ENCODE measurements at places on chromosomes 7 and 10.

- DNase-seq = no peak
These were observed 28.1 kb upstream of the NPVF start for GRCh38 chr7:25256333-25256819.

DNA sequence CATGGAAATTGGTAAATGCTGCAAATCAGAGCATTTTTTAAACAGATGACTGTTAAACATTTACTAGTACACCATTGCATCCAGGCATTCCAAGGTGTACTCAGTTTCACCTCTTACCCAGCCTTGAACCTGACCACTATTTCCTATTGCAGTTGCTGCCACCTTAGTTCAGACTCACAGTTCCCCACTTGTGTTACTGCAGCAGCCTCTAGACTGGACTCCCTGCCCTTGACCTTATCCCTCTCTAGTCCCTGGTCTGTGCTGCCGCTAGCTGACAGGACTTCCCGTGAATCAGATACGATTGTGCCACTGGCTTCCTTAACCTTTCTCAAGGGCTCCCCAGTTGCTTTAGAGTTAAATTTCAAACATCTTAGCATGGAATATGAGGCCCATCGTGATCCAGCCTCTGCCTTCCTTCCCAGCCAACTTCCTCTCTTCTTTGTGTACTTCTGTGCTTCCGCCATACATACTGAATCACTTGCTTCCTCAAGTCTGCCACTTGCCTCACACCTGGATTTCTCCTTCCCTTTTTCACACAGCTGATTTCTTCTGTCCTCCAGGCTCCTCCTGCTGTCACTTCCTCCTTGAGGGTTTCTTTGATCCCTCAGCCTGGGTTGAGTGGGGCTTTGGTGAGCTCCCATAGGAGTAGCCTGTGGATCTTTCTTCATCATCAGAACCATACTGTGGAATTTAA lies 118.7 kb upstream of the GJD4 start:
- no peak for DNase-seq

DNA sequence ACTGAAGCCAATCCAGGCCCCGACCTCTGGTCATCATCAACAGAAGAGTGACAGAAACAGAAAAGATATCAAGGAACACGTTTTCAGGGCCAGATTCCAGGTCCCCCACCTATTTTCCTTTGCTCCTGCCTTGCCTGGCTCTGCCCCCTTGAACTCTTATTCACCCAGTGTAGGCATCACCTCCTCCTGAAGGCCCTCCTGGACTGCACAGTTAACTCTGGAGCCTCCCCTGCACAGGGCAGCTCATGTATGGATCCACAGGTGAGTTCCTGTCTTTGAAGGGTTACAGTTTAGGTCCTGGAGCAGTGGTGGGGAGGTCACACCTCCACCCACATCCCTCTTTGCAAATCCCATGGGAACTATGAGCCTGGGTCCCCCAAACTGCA lies 163.3 kb upstream of the TNRC18 start:
- DNase-seq = no peak

GRCh38 chr7:11698384-11698871 lies 133.6 kb downstream of the THSD7A start:
- DNase-seq = no peak

DNA sequence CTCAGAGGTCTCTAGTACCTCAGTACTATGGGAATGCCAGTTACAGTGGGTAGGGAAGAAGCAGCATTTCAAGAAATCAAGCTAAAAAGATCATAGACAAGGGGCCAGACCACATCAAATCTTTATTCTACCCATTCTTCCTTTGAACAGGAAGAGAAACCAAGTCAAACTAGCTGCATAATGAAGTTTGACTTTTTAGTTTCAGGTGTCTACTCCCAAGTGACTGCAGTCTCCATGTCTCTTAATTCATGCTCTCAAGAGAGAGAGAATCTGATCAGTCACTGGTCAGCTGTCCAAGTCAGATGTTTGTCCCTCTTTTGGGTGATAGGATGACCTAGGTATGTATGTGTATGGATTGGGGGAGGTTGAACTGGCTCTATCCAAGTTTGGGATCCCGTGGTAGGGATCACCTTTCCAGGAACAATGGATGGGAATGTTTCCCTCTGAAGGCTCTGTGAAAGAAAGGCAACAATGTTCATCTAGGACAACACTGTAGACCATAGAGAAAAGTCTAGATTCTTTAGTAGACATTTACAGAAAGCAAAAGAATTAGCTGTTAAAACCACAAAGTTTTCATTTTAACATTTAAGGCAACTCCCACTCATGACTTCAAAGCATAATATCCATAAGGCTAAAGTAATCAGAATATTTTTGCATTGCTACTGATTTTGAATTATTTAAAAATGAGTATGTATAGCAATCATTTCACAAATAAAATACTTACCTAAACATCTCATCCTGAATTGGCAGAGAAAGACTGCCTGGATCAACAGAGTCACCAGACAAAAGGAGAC lies 30.1 kb upstream of the PRTFDC1 start:
- no peak for DNase-seq

DNA sequence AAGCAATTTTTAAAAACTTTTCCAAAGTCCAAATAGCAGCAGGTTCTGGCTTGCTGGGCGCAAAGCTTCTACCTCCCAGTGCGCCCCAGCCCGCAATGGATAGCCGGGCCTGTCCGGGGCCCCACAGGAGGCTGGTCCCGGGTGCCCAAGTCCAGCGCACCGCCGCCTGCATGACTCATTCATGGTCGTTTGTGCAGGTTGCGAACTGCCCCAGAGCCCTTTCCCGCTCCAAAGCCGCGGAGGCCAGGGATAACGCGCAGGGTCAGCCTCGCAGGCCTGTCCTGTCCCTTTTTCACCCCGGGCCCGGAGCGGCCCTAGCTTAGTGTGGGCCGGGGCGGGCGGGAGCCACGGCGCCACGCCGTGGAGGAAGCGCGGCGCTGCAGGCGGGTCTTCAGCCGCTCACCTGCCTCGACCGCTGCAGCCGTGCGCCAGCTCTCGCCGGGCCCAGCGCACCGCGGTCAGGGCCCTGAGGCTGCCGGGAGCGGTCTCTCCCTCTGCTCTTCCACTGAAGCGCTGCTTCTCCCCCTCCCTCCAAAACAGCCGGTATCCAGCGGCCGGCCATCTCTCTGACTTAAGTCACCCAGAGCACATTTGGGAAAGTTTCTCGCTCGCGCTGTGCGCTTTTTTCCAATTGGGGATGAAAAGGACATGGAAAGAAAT lies 1.7 kb upstream of the EGR2 start:
- DNase-seq = no peak

DNA sequence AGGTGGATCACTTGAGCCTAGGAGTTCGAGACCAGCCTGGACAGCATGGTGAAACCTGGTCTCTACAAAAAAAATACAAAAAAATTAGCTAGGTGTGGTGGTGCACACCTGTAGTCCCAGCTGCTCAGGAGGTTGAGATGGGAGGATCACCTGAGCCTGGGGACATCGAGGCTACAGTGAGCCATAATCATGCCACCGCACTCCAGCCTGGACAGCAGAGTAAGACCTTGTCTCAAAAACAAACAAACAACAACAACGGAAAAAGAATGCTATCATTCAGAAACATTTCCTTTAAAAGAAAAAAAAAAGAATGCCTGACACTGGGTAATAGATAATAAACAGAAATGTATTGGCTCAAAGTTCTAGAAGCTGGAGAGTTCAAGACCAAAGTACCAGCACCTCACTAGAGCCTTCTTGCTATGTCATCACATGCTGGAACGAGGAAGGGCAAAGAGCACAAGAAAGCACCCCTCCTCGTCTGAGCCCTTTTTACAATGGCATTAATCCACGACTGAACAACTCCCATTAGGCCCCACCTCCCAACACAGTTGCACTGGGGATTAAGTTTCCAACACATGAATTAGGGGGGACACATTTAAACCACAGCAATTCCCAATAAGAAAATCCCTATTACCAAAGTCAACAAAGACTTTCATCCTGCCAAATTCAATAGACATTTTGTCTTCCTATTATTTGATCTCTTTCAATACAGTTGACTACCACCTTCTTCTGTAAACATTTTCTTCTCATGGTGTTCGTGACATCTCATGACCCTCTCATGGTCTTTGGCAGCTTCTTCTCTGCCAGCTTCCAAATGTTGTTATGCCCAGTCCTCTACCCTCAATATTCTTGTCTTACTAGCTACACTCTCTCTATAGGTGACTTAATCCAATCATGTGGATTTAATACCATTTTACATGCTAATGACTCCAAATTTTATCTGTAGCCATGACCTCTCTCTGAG lies 20.0 kb downstream of the AKR1D1 start:
- DNase-seq = no peak

DNA sequence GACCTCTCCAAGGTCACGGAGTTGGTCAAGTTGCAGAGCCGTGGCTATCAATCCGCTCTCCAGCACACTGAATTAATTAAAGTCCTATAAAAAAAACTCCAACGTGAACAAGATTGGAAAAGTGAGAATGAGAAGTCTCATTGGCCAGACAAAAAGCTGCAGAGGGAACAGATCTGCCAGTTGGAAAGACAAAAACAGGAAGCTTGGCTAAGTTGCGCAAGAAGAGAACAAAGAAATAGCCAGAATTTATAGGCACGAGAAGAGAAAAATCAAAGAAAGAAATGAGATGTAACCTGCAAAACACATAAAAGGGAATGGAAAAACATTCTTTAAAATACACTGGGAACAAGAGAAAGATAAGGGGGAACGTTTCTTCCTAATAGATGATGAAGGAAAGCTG lies 45.7 kb upstream of the CRTAC1 start:
- no peak for DNase-seq

DNA sequence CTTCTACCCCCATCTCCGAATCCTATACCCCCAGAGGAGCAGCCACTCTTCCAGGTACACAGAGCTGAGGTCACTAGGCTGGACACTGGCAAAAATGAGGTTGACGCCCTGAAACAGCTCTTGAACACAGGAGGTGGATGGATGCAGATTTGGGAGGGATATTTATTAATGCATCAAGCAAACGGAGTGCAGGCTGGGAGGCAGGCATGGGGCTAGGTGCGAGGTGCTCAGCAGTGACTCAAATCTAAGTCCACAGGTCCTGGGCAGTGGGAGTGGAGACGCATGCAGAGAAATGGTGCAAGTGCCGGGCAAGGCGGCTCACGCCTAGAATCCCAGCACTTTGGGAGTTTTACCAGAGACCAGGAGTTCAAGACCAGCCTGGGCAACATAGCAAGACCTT lies 11.0 kb downstream of the GUSB start:
- DNase-seq = no peak

DNA sequence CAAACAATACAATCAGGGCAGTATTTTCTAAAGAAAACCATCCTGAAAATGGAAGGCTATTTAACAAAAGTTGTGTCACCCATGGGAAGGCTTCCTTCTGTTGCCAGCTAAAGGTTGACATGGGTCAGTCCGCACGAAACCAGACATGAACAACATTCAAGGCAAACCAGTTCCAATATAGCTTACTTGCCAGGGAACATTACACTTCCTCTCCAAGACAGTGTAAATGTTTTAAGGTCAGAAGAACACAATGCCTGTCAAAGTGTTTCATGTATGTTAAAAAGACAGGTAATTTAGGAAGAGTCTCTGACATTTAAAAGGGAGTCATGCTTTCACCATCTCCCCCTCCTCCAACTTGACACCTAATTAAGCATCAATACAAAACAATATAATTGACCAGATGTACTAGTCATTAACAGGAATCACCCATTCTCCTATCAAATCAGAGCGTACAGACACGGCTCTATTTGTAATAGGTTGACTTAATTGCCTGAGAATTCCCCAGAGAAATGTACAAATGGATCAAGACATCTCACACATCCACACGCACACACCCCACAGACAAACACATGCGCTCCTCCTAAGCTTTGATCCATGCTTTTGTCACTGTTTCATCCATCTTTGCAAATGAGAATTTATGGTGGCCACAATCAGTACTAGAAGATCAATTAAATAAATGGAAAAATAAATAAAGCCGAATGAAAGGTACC lies 69.5 kb downstream of the CACNA2D1 start:
- DNase-seq = no peak

- DNase-seq = no peak
These were observed 55.5 kb downstream of the SYPL1 start for GRCh38 chr7:106056513-106057203.

- DNase-seq = no peak
These were observed 109.9 kb downstream of the HECTD2 start for GRCh38 chr10:91519899-91520514.

DNA sequence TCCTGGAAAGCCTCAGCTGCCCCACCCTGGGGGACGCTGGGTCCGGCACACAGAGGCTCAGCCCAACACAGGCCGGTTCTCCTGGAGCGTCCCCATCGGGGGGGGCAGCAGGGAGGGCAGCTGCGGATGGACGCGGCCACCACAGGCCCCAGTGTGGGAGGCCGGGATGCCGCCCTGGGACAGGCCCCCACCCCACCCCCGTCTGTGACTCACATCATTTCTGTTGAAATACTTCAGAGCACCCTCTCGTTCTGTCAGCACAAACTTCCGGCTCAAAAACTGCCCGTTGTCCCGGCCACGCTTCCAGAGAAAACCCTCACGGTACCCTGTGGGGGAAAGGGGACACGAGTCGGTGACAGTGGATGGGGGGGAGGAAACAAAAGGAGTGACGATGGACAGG lies 28.5 kb downstream of the GET4 start:
- no peak for DNase-seq

DNA sequence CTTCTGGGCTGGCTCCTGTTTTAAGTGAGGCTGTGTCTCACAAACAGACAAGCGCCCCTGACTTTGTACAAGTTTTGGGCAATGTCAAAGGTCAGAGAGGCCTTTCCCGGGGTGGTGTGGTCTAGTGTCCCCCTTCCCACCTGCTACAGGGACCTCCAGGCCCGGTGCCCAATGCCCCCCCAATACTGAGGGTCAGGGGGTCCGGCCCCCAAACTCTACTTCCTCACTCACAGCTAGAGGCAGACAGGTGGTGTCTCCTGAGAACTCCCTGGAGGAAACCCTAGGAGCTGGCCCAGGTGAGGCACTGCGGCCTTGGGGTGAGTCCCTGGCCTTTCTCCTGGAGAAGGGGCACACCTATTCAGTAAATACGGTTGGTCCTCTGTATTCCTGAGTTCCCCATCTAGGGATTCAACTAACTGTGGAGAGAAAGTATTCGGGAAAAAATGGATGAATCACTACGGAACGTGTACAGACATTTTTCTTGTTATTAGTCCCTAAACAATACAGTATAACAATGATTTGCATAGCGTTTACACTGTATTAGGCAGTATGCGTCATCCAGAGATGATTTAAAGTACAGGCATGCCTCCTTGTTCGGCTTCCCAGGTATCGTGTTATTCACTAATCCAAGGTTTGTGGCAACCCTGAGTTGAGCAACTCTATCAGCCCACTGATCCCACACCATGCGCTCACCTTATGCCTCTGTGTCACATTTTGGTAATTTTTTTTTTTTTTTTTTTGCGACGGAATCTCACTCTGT lies 308.1 kb downstream of the WDR37 start:
- no peak for DNase-seq

GRCh38 chr10:77157248-77158019 lies 480.2 kb downstream of the KCNMA1 start:
- no peak for DNase-seq

- peak; percentile 52 for DNase-seq
These were observed 11.4 kb downstream of the KDM7A start for GRCh38 chr7:140165422-140165821.

DNA sequence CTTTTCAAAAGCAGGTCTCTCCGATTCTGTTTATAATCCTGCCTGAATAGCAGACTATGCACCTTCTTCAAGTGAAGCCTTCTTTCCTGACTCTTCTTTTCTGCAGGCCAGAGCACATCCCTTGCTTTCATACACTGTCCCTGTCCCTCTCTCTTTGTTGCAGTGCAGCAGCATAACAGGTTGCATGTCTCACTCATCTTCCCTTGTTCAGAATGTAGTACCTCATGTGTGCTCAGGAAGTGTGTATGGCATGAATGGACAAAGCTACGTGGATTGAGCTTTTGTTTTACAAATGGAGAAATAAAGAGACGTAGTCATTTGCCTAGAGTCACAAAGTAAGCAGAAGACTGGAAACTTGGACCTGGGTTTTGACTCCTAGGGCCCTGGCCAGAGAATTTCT lies 68.0 kb downstream of the PTPRZ1 start:
- no peak for DNase-seq

Measured in AG04449 (cell line).